ENCODE measurements at places on chromosomes 3 and 15.

DNA sequence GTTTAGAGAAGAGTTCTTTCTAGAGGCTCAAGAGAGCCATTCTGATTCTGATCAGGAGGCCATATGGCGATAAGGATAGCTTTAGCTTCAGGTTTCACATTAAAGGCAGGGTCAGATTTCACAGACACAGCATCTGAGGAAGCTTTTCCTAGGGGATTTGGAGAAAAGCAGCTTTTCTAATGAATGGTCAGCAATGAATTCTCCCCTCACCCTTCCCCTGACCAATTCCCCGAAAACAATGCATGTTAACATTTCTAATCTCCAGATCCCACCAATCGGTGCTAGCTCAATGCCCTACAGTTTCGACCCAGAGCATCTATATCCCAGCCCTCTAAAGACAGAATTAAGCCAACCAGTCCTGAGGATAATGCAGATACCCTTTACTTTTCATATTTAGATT, 9.8 kb downstream of the AGBL1 start:
- DNase-seq = no peak

- no peak for DNase-seq
These were observed 138.4 kb upstream of the TBL1XR1 start for GRCh38 chr3:177335728-177336127.

DNA sequence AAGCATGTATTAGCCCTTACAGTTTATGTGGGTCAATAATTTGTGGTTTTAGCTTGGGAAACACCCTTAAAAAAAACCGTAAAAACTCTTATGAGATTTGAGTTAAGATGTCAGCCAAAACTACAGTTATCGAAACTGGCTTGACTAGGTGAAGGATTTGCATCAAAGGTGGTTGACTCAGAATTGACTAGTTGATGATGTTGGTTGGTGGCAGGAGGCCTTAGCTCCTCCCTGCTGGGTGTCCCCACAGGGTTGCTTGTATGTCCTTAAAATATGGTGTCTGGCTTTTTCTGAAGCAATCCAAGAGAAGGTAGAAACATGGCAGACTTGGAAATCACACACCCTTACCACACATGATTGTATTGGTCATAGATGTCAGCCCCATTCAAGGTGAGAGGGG, 305.1 kb downstream of the ROBO2 start:
- DNase-seq = no peak

DNA sequence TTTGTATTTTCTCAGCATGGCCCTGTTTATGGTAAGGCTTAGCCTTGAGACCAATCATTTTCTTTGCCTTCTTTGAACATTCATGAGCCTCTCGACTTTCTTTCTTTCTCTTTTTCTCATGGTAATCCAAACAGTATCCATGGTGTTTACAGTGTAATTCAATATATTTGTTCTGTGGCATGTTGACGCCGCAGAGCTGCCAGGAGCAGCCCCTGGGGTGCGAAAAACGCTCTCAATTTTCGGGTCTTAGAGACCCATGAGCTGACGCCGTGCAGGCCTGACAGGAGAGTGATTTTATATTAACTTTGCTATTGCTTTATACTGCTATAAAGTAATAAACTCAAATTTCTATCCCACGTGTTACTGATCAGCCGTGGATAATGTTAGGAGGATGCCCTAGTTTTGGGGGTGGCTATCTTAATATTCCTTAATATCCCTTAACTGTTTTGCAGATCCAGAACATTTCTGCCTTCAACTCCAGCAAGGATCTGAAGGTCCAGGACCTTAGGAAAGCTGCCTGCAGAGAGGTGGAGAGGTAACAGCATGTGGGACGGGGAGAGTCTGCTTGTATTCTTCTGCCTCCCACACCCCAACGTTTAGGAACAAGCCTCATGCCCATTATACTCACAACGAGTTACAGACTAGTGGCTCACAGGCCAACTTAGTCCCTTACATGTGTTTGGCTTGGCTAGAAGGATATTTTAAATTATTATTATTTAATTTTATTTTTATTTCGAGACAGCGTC, 29.3 kb upstream of the MYO1E start:
- DNase-seq = no peak

- DNase-seq = no peak
These were observed 19.1 kb downstream of the CSRNP1 start for GRCh38 chr3:39134305-39134704.

GRCh38 chr15:67559158-67559557, 16.7 kb downstream of the MAP2K5 start:
- no peak for DNase-seq

DNA sequence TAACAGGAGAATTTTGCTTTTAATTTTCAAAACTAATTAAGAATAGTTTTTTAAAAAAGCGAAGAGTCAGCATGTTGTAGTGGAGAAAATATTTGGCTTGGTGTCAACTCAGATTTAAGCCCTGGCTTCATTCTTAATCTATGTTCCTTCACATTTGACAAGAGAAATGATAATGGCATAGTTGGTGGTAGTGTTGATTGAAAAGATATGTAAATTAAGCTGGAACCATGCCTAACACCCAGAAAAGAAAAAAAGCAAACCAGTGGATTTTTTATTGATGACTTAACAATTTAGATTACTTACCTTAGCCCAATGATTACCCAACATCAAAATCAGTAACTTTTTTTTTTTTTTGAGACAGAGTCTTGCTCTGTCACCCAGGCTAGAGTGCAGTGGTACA, 27.4 kb downstream of the TCAIM start:
- DNase-seq = no peak

- no peak for DNase-seq
These were observed 290.3 kb downstream of the ZBTB20 start for GRCh38 chr3:114856835-114857234.

GRCh38 chr15:101120473-101120872, 131.4 kb downstream of the CHSY1 start:
- no peak for DNase-seq

GRCh38 chr3:151880416-151880690, 6.9 kb downstream of the SUCNR1 start:
- DNase-seq = no peak

- DNase-seq = no peak
These were observed 79.1 kb downstream of the FOXP1 start for GRCh38 chr3:71504250-71505036.

- DNase-seq = no peak
These were observed 20.3 kb downstream of the PPCDC start for GRCh38 chr15:75043509-75044257.

Measured in H1 (cell line).